ENCODE measurements at places on chromosomes 2 and 18.
A peak's percentile ranks its signal among the peaks of the same experiment; 100 is the strongest.

DNA sequence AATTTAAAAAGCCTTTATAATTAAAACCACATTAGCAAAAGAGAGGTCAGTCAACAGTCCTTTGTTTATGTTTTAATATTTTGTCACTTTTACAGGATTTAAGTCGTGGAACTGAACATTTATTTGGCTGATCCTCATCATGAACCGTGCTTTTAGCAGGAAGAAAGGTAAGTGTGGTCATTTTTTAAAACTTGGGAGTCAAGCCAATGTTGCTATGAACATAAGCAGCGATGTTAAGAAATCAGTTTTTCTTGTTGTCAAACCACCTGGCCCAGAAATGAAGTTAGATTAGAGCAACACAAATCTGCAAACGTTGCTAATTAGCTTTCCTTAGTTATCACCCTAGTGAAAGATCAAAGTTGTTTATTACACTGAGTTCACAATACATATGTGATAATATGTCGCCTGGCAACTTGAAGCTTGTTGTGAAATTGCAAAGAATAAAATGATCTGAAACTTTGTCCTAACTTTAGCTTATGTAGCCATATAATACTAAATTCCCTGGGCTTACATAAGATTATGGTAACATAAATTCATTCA is 186.0 kb downstream of the GULP1 start:
- DNase-seq = no peak

- peak; percentile 32 for DNase-seq
Measured at GRCh38 chr2:241391892-241392665, 36.0 kb downstream of the FARP2 start.

- DNase-seq = no peak
Measured at GRCh38 chr2:118539290-118539689, 308.2 kb downstream of the EN1 start.

DNA sequence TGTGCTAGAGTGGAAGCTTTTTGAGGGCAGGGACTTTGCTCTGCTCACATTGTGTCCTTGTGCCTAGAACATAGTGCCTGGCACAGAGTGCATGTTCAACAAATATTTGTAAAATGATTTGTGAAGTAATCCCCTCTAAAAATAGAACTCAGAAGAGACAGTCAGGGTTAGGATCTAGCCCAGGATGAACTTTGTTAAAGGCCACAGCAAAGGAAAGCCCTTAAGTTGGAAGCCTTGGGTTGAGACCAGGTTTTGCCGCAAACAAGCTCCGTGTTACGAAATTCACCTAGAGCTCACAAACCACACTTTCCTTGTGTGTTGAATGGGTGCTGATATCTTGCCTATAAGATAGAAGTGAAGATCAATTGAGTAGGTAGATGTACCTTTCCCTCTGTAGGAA is 84.2 kb downstream of the SETBP1 start:
- DNase-seq = no peak

DNA sequence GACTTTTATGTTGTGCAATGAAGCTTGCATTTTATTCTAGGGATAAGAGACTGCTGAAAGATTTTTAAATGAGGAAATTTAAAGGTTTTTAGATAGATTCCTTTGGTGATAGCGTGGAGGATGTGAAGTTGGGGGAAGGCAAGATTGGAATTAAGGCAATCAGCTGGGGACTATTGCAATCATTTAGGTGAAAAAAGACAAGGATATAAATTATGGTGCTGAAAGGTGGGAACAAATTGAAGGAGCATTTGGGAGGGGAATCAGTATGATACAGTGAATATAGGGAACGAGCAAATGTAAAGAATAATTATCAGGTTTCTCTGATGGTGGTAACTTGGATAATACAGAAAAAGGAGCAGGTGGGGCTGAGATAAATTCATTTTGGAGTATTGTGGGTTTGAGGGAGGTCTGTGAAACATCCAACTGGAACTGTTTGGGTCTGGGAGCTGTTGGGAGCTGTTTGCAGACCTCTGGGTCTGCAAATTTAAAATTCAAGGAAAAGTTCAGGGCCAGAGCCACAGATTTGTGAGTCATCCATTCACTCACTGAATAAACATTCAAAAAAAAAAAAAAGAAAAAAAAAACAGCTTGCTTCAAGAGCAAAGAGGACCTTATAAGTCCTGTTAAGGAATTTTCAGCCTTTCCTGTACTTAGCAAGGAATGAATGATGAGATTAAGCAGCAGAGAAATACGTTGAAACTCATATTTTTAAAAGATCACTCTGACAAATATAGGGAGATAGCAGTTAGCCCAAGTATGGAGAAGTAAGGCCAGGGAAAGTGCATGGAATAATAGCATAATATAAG is 257.5 kb upstream of the FN1 start:
- DNase-seq = no peak

DNA sequence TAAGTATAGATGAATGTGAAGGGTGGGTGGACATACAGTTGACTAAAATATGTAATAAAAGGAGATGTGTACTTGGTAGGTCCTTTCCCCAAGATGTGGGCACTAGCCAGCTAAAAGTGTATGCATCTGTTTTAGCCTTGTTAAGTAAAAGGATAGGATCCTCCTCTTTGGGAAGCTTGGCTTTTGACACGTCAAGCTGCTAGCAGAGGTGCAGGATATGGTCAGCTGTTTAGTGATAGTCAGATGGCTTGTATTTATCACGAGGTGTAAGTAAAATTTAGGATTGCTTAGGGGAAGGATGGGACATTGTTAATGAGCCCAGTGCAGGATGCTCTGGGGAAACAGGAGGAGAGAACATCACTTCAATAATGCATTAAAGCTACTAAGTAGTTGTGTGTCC is 1.5 kb downstream of the MFSD6 start:
- DNase-seq = peak; percentile 37

All from NCI-H1694 treated with DMSO at 0.1 percent for 48 hours (cell line).